ENCODE measurements at places on chromosomes 4 and X.
A peak's percentile ranks its signal among the peaks of the same experiment; 100 is the strongest.

GRCh38 chr4:91596718-91597117 is 707.0 kb upstream of the GRID2 start:
- no peak for DNase-seq

DNA sequence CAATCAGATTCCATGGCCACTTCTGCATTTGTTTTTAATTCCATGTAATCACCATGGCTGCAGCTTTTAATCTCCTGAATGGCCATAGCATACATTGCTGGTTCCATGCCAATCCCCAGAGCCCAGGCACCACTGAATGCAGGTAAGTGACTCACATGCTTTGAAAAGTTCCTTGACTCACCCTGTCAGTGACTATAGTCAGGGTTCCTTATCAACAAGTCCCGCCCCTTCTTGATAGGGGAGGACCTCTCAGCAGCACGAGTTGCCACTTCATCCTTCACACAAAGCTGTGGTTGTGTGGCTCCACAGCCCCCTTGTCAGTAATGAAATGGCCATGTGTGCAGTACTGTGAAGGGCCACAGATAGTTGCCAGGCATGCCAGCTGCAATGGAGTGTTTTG is 516.6 kb downstream of the PPARGC1A start:
- no peak for DNase-seq

- DNase-seq: no peak
Observed at GRCh38 chr4:2252530-2253091, 9.3 kb downstream of the MXD4 start.

GRCh38 chrX:69133921-69134542 is 31.2 kb downstream of the PJA1 start:
- no peak for DNase-seq

- no peak for DNase-seq
Observed at GRCh38 chr4:127759228-127759820, 22.8 kb upstream of the HSPA4L start.

DNA sequence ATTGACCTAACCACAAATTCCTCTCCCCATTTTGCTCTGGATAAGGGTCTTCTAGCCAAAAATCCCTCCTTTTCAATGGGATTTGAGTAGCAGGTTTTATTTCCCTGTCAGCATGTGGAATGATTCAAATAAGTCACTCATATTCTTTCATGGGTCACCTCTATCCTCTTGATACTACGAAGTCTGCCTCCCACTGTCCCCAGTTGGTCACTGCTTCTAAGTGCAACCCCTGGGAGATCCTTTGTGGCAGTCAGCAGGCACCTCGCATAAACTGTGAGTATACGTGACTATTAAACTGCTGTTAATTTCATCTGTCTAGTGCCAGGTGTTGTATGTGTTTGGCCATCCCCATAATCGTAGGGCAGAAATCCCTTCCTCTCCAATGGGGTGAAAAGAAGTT is 1667.9 kb upstream of the PCDH7 start:
- DNase-seq: no peak

DNA sequence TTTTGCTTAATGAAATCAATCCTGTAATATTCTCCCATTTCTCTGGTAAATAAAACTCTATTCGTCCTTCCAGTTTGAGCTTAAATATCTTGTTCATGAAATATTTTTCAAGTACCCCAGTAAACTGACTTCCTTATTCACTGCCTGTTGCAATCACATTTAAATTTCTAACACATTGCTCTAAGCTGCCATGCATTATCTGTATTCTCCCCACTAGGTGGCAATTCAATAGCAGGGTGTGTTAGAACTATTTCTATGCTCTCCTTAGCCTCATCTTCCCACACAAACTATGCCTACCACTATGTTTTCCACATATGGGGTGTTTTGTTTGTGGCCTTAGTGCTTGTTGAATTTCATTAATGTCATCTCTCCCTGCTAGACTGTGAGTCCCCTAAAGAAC is 377.1 kb upstream of the HS3ST1 start:
- DNase-seq: peak; percentile 56

DNA sequence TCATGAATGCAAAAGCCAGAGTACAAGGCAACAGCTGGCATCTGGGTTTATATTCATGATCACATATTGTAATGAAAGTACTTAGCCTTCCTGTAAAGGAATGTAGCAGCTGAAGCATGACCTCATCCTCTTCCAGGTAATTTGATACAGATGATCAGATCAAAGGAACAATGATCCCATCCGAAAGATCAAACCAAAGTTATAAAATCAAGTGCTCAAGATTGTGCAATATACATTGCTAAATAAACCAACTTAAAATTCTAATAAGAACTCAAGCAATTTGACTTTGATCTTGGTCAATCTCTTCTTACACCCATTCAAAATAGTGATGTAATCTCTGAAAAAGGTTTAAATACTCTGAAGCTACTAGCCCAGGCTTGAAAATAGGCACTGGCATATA is 113.1 kb upstream of the INPP4B start:
- DNase-seq: no peak

- DNase-seq: no peak
Observed at GRCh38 chrX:57380026-57380796, 93.7 kb downstream of the FAAH2 start.

DNA sequence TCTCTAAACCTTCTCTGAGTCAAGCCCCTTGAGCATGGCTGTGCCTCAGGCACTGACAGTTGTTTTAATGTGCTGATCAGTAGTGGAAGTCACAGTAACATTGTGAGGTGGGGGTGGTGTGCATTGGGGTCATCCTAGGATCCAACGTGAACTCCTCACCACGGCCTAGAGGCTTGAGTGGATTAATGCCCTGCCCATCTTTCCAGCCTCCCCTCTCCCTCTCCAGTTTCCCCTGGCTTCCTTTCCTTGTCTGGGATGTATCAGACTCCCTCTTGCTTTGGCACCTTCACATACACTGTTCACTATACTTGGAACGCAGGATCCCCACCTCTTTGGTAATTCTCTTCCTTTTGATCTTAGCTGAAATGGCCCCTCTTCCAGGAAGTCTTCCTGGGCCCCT is 13.3 kb upstream of the PJA1 start:
- no peak for DNase-seq

DNA sequence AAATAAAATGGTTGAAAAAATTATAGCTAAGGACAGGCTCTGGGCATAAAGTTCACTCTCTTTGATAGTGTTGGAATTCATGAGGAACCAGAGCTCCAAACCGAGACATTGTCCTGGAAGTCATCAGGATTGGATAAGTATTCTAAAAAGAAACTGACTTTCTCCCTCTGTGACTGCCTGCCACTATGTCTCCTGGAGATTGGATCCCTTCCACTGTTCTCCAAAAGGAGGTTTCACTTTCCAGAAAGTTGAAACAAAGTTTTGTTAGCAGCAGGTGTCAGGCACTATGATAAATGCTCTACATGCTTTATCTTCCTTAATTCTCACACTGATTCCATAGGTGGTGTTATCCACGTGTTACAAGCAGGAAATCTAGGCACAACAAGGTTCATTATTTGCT is 16.8 kb downstream of the BANK1 start:
- no peak for DNase-seq

DNA sequence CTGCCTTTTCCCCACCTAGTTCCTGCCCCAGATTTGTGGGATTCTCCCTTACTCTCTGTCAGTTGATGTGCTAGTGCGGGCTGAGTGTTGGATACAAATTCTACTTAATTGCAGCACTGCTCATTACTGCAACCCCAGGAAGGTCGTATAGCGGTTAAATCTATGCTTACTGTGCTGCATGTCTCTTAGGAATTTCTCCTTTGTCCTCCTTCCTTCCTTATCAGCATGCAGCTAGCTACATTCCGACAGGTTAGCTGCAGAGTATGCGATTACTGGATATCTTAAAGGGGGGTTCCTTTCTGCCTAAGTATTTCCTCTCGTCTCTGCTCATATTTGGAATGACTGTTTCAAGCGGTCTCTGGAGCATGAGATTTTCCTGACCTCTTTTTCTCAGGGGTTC is 662.8 kb downstream of the TLL1 start:
- DNase-seq: no peak

DNA sequence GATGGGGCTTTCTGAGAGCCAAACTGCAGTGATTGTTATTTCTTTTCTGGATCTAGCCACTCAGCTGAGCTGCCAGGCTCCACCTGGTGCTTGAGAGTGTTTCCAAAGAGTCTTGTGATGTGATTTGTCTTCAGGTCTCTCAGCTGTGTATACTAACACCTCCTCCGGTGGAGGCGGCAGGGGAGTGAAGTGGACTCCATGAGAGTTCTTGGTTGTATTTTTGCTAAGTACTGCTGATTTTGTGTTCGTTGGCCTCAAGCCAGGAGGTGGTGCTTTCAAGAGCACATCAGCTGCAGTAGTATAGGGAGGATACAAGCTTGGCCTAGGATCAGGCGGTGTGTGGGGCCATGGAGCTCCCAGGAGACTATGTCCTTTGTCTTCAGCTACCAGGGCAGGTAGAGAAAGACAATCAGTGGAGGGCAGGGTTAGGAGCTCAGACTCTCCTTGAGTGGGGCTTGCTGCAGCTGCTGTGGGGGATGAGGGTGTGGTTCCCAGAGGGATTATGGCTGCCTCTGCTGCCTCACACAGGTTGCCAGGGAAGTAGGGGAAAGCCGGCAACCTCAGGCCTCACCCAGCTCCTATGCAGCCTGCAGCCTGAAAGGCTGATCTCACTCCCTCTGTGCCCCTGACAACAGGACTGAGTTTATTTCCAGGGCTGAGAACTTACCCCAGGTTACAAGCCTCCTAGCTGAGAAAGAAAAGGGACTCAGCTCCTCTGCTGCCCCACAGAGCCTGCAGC is 62.4 kb downstream of the NPFFR2 start:
- DNase-seq: no peak

- DNase-seq: no peak
Observed at GRCh38 chr4:1534876-1535526, 128.8 kb upstream of the NKX1-1 start.

DNA sequence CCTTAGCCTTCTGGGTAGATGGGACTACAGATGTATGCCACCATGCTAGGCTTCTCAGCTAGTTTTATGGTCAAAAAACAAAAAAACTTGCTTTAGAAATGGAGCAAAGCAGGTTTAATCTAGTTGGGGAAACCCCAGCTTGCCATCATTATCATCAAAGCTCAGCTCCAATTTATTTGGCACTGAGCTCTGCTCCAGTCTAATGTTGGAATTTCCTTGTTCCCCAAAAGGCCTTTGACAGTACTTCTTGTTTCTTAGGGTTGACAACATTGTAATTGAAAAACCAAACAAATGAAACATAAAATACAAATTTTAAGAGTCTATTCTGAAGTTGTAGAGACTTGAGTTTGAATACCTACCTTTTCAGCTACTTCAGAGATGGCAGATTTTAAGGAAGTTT is 48.0 kb downstream of the MRPL1 start:
- no peak for DNase-seq

GRCh38 chrX:26375346-26375745 is 159.4 kb downstream of the MAGEB5 start:
- no peak for DNase-seq

DNA sequence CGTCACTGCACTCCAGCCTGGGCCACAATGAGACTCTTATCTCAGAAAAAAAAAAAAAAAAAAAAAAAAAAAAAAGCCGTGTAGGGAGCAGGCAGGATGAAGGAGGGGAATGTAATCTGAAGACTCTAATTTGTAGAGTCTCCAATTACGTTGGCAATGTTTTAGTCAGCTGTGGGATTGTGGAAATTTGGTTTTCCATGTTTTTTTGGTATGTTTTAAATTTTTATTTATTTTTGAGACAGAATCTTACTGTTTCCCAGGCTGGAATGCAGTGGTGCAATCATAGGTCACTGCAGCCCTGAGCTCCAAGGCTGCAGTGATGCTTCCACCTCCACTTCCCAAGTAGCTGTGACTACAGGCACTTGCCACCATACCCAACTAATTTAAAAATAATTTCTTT is 56.5 kb downstream of the NSD2 start:
- DNase-seq: no peak

DNA sequence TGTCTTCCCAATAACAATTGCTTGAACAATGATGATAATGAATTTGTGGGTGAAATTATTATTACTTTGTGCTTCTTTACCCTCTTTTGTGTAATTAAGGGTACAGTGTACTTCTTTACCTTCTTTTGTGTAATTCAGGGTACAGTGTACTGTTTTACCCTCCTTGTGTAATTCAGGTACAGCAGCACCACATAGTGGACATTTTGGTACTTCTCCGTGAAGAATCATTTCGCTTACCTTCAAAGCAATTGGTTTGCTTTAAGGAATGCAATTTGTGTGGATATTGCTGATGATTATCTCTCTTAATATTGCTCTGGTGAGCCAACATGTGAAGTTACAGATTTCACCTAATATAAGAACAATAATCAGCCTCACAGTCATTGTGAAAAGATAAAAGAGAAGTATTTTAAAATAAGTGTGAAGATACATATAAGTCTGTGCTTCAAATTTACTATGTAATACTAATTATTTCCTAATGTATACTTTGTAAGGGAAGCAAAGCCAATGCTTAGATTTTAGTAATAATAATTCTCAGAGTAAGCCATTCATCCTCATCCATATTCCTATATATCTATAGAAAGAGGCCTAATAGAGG is 27.2 kb upstream of the SEC24B start:
- DNase-seq: peak; percentile 29

DNA sequence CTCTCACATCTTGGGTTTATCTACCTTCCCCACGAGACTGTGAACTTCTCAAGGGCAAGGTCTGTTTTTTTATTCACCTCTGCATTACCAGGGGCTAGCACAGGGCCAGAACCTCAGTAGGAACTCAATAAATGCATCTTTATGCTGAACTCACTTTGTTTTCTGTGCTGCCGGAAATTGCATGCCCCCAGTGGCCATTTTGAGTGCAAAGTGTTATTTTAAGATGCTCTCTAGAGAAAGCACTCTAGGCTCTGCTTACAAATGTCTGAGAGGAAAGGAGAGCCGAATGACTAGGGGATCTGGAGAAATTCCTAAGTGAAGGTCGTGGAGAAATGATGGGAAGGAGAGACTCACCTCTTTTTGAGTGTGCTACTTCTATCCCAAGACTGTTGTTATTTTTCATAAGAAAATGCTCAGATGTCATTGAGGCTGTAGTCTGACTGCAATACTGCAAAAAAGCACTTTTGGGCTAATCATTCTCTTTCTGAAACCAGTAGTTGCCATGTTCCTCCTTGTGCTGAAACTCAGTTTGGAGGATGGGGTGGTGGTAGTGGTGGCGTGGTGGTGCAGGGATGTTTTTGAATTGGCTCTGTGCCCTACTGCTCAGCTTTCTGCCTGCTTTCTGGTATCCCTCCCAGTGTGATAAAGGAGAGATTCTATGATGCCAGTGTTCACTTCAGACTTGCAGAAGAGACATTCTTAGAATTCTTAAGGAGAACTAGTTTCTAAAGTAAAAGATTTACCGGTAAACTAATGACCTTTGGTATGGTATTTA is 41.3 kb downstream of the DOCK11 start:
- DNase-seq: no peak

GRCh38 chrX:10769195-10769594 is 148.8 kb upstream of the MID1 start:
- DNase-seq: peak; percentile 0
